ENCODE measurements at places on chromosomes 2 and 18. TPM values are rescaled to one million over a fixed set of nuclear protein-coding genes. Genes with fewer than 3 reads are reported as not detected.

The AGXT gene
- not detected for total RNA-seq

The SPC25 gene
- total RNA-seq, result 3.9 TPM

The SCN3A gene
- total RNA-seq, result 0.13 TPM

The ACAA2 gene
- total RNA-seq, result 40.2 TPM

The RGPD3 gene
- total RNA-seq, result 0.13 TPM

The CHRNG gene
- total RNA-seq, result not detected

The DAPL1 gene
- total RNA-seq, result not detected

The QPCT gene
- 2.5 TPM for total RNA-seq

The DCDC2C gene
- total RNA-seq, result not detected

The SNORC gene
- 0.93 TPM for total RNA-seq

The HAAO gene
- total RNA-seq, result 0.53 TPM

The PCARE gene
- total RNA-seq, result not detected

The NPC1 gene
- total RNA-seq, result 73.2 TPM

The LINC00305 gene
- total RNA-seq, result not detected

The MC4R gene
- not detected for total RNA-seq

The CPLX4 gene
- not detected for total RNA-seq

The ASB18 gene
- total RNA-seq, result not detected

The CYTIP gene
- 2.4 TPM for total RNA-seq

The IGFBP5 gene
- 270 TPM for total RNA-seq

The ZSWIM2 gene
- total RNA-seq, result not detected

The CCDC102B gene
- 47.6 TPM for total RNA-seq

The GPN1 gene
- total RNA-seq, result 27.9 TPM

The ST8SIA5 gene
- under 0.01 TPM for total RNA-seq

The CSRNP3 gene
- total RNA-seq, result 3.1 TPM

The NPPC gene
- 0.26 TPM for total RNA-seq

The RTP5 gene
- not detected for total RNA-seq

The ADAM23 gene
- 7.7 TPM for total RNA-seq

The NEU2 gene
- not detected for total RNA-seq

The LGALSL gene
- total RNA-seq, result 11.1 TPM

The ACVR1C gene
- total RNA-seq, result 0.19 TPM

The AKAIN1 gene
- not detected for total RNA-seq
